ENCODE measurements at places on chromosomes 4 and X. TPM values are rescaled to one million over a fixed set of nuclear protein-coding genes. Genes with fewer than 3 reads are reported as not detected.

The POU3F4 gene
- total RNA-seq, result not detected

The LYAR gene
- 39.6 TPM for total RNA-seq

The SYNPO2 gene
- 0.27 TPM for total RNA-seq

The NPY1R gene
- total RNA-seq, result 0.13 TPM

The SPIN4 gene
- total RNA-seq, result 8.3 TPM

The ZRSR2 gene
- total RNA-seq, result 5.5 TPM

The MAGEA1 gene
- not detected for total RNA-seq

The APOO gene
- 12.2 TPM for total RNA-seq

The CD38 gene
- under 0.01 TPM for total RNA-seq

The SMIM10 gene
- total RNA-seq, result 2.0 TPM

The HSFX2 gene
- 0.13 TPM for total RNA-seq

The ZNF182 gene
- 4.5 TPM for total RNA-seq

The SPANXN4 gene
- total RNA-seq, result not detected

The ADH1B gene
- not detected for total RNA-seq

The SYN1 gene
- total RNA-seq, result not detected

The IGFBP7 gene
- total RNA-seq, result 201 TPM

The BEX5 gene
- total RNA-seq, result not detected

The XK gene
- total RNA-seq, result 0.07 TPM

The MAGEA2 gene
- not detected for total RNA-seq

The GAGE12E gene
- not detected for total RNA-seq

The XAGE1B gene
- not detected for total RNA-seq

The PROM1 gene
- 0.13 TPM for total RNA-seq

The CFAP47 gene
- total RNA-seq, result 0.13 TPM

The HS3ST1 gene
- 2.9 TPM for total RNA-seq

The HHIP gene
- 792 TPM for total RNA-seq

The GLUD2 gene
- 3.4 TPM for total RNA-seq

The TEX13B gene
- total RNA-seq, result not detected

The EXOC1L gene
- not detected for total RNA-seq

The STOX2 gene
- total RNA-seq, result 0.22 TPM

The NSDHL gene
- total RNA-seq, result 21.9 TPM

The CENPVL2 gene
- not detected for total RNA-seq

The CD40LG gene
- total RNA-seq, result not detected

The BEND2 gene
- total RNA-seq, result not detected

The SSX3 gene
- total RNA-seq, result not detected

The CENPE gene
- 72.2 TPM for total RNA-seq

The SERTM2 gene
- not detected for total RNA-seq

The PAGE4 gene
- total RNA-seq, result not detected

The GASK1B gene
- total RNA-seq, result 196 TPM

The MCF2 gene
- total RNA-seq, result not detected

The KCND1 gene
- total RNA-seq, result 0.36 TPM

The SOX3 gene
- not detected for total RNA-seq

The TASL gene
- not detected for total RNA-seq

The MED14 gene
- total RNA-seq, result 44.7 TPM

The SPINK2 gene
- total RNA-seq, result not detected

The DIPK2B gene
- total RNA-seq, result 39.3 TPM

The PPP2R2C gene
- total RNA-seq, result under 0.01 TPM

The ASMT gene
- not detected for total RNA-seq

The CXorf38 gene
- total RNA-seq, result 17.0 TPM

Data from thoracic aorta endothelial cell (primary cell).